Caco-2 (cell line): ENCODE measurements at places on chromosomes 13 and 19.

- DNase-seq: no peak
Observed at GRCh38 chr19:50994129-50994528, 7.3 kb downstream of the KLK8 start.

GRCh38 chr13:46378411-46378810, 8.6 kb downstream of the RUBCNL start:
- DNase-seq: no peak

DNA sequence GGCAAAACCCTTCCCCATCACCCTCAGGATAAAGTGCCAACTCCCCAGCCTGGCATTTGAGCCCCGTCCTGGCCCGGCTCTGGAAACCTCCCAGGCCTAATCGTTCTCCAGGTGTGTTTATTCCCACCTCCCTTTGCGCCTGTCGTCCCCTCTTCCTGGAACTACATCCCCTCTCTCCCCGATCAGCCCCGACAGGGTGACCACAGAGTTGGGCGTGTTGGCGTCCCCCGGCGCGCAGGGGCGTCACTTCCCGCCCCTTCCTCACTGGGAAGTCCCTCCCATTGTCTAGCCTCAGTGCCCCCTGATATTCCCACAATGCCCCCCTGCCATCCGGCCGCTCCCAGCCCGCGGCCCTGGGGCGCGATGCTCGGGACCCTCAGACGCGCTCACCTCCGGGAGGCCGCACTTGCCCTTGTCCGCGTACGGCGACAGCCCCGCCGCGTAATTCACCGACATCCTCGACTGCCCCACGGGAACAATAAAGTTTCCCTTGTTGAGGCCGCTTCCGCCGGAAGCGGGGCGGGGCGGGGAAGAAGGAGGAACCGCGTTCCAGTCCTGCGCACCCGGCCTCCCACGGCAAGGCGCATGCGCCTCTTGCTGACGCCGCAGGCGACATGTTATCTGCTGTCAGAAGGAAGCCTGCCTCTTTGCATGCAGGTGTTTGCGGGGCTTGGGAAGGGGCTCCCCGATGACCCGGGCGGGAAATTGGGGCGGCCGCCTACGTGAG, at the start of the genes ANKRD24 and SIRT6:
Gene ANKRD24 (plus strand): TSS at position 606 of the 727 bp plus-strand sequence. CDS start 3,737 bp downstream, outside the sequence.
Gene SIRT6 (minus strand): TSS at position 480 of the 727 bp plus-strand sequence. CDS start 24 bp downstream, at position 456.
- DNase-seq: peak; percentile 96

DNA sequence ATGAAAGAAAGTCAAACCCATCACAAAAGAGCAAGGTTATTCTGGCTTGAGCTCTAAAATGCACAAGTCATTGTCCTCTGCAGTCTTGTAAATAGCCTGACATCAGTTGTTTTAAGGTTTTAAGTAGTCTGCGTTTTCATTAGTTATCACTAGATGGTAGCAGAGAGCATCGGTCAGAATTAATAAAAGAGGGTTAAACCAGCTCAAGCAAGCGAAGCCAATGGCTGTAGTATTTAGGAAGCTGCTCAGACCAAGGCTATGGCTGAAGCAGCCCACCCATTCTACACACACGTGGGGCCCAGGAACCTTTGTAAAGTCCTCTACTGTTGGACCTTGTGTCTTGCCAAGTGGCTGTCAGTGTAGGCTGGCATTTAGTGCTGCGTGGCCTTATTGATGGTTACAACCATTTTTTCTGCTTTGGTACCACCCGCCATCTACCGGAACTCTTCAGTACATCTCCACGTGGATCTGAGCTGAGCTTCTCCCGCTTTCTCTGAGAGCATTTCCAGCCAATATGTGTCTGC, 13.3 kb upstream of the ZNF57 start:
- peak; percentile 60 for DNase-seq

DNA sequence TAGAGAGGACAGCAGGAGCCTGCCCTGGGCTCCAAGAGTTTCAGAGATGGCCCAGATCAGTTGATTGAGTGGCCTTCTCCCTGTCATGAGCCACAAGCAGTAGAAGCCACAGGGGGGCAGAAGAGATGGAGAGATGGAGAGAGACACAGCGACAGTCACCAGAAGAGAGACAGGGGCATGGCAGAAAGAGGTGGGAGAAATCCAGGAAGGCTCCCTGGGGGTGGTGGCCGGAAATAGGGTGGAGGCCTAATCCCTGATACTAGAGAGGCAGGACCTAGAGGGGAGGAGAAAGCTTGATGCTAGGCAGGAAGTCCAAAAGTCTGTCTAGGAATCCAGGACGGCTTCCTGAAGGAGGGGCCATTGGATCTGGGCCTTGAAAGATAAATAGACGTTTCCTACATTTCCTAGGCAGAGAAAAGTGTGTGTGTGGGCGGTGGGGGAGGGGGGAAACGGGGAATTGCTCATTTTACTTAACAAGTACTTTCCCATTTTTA, 9.6 kb upstream of the TPM4 start:
- peak; percentile 75 for DNase-seq

- DNase-seq: no peak
Observed at GRCh38 chr13:84431646-84432045, 549.4 kb upstream of the SLITRK1 start.

GRCh38 chr13:111893607-111894443, 173.1 kb upstream of the SOX1 start:
- DNase-seq: no peak

DNA sequence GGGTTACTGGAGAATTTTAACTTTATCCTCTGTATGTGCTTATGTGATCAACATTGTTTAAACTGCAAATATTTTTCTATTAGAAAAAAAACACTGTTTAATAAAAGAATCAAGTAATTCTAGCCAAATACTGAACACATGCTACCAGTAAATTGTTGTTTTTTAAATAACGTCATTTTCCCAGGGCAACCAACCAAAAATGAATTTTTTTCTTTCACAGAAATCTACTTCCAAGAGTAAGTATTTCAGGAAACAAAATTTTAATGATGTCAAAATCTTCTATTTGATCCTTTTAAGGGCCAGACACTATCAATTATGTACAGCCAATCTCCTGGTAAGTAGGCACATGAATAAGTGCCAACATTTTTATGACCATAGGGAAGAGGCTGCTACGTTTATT, 57.1 kb downstream of the TUBGCP3 start:
- no peak for DNase-seq

DNA sequence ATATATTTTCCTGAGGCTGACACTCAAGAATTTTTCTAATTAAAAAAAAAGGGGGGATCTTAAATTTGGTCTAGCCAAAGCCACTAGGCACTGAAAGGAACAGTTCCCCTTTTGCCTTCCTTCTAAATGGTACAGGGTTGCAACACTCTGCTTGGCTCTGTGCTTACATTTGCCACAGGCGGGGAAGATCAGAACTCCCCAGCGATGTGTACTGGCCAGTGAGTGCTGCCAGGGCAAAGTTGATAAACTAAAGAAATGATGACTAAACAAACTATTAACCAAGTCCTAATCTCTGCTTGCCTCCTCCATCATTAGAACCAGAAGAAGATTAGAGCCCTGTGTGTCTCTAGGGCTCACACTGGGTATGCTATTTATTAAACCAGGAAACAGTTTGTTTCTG, 75.3 kb upstream of the SCEL start:
- DNase-seq: no peak

DNA sequence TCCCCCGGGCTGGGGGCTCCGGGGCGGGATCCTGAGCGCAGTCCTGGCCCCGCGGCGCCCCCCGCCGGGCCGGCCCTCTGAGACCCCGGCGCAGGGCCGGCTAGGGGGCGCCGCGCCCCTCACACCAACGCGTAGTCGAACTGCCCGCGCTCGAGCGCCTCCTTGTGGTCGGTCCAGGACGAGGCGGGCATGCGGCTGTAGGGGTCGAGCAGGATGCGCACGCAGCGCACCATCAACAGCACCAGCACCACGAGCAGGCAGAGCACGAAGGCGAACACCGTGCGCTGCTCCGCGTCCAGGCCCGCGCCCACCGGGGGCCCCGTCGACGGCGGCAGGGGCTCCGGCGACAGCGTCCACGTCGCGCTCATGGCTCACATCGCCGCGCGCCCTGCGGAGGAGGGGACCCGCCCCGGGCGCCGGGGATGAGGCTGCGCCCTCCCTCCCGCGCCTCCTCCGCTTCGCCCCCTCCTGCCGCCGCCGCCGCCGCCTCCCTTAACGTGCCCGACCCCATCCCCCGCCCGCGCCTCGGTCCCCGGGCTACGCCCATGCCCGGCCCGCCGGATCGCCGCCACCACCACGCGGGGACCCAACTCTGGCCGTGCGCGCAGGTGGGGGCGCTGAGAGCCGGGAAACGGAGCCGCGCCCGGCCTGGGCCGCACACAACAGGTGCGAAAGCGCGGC, 624 bp downstream of the CTXN1 start:
- DNase-seq: peak; percentile 72

GRCh38 chr19:492091-492531, 4.2 kb upstream of the MADCAM1 start:
- DNase-seq: peak; percentile 34

DNA sequence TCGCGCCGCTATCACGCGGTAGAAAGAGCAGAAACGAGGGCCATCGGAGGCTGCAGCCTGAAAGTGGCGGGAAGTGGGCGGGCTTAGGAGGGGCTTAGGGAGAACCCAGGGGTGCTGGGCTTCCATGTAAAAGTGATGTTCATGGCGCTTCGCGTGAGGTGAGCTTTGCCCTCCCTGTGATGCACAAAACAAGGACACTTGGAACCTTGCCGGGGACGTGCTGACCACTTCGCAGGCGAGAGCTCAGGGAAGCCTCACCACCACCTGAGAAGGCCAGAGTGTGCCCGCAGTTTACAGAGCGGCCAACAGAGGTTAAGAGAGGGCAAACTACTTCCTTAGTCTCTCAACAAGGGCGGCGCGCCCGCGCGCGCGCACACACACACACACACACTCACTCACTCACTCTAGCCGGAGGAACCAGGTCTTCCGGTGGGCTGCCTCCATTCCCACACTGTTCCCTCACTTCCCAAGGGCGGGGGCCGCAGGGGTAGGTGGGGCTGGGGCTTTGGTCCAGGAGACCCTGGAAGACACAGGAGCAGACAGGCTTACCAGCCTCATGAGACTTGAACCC, 651 bp downstream of the GAPDHS start:
- DNase-seq: no peak

- no peak for DNase-seq
Observed at GRCh38 chr13:89150362-89150761, 1479.2 kb downstream of the SLITRK5 start.

DNA sequence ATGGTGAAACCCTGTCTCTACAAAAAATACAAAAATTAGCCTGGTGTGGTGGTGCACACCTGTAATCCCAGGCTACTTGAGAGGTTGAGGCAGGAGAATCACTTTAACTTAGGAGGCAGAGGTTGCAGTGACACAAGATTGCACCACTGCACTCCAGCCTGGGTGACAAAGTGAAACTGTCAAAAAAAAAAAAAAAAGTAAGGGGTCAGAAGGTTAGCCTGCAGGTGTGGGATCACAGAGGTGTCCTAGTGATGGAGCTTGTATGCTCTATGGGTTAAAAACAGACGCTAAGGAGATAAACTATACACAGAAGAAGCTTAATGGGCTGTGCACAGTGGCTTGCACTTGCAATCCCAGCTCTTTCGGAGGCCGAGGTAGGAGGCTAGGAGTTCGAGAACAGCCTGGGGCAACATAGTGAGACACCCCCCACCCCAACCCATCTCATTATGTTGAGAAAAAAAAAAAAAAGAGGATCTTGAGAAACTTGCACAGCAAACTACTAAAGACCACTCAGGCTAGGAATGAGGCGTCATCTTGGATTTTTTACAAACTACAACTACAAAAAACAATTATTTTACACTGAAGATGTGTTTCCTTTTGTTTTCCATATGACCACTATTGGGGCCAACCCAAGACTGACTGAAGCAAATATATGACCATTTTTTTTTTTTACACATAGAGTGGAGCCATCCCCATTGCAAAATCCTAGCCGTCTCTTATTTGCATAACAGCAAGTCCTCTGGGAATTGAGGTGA, 7.9 kb downstream of the FOSB start:
- peak; percentile 31 for DNase-seq

- DNase-seq: no peak
Observed at GRCh38 chr19:1119475-1120217, 15.9 kb downstream of the GPX4 start.

GRCh38 chr13:46643165-46643777, 90.3 kb downstream of the LRCH1 start:
- DNase-seq: no peak

- no peak for DNase-seq
Observed at GRCh38 chr13:50991579-50992521, 82.3 kb downstream of the RNASEH2B start.

DNA sequence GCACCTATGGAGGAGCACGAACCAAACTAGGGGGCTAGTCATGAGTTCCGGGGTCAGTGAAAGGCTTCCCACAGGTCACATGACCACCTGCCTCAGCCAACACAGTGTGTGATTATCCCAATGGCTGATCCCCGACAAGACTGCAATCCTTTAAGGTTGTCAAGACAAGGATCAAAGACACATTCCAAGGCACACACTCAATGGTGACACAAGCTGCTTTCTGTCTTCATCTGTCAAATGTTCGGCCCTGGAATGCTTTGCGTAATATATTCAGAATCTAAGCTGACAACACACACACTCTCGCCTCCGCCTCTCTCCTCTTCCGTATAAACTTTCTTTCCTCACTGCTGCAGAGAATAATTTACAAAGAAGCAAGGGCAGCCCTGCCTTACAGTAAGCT, 11.7 kb downstream of the RANBP3 start:
- no peak for DNase-seq

DNA sequence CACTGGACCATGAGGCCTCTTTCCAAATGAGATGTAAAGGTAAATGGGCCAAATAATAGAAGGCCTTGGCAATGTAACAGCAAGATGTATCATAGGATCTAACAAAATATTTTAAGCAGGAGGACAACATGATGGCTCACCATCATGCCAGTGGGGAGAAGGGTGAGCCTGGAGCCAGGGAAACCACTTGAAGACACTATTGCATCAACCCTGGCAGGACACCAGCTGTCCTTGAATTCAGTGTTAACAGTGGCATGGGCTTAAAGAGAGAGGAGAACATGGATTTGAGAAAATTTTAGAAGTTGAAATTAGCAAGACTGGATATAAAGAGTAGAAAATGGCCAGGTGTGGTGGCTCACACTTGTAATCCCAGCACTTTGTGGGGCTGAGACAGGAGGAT, 6.7 kb upstream of the RCBTB2 start:
- DNase-seq: no peak

DNA sequence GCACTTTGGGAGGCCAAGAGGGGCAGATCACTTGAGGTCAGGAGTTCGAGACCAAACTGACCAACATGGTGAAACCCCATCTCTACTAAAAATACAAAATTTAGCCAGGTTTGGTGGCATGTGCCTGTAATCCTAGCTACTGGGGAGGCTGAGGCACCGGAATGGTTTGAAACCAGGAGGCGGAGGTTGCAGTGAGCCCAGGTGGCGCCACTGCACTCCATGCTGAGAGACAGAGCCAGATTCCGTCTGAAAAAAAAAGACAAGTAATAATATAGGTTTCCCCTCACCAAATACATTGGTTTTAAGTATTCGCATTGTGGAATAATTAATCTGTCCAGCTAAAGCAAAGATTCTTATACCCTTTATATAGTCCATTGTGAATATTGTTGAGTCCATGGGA, 1544.6 kb downstream of the OLFM4 start:
- peak; percentile 26 for DNase-seq

DNA sequence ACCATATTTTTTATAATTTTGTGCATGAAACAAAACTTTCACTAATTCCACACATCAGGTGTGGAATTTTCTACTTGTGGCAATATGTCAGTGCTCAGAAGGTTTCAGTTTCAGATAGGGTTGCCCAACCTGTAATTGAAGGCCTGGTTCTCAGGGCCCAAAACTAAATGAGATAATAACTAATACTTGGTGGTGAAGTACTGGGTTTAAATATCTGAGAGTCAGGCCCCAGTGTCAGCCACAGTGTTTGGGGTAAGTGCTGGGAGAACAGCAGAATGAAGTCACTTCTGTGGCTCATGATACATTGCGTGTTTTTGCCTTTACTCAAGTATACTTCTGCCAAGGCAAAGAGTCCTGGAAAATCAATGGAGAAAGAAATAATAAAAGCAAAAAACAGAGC, 5.6 kb downstream of the SAFB start:
- DNase-seq: no peak

- no peak for DNase-seq
Observed at GRCh38 chr13:99648927-99649326, 147.7 kb downstream of the TM9SF2 start.
